ENCODE measurements at places on chromosomes 7 and 10.

GRCh38 chr10:81680359-81680758 is 194.6 kb upstream of the NRG3 start:
- no peak for DNase-seq

DNA sequence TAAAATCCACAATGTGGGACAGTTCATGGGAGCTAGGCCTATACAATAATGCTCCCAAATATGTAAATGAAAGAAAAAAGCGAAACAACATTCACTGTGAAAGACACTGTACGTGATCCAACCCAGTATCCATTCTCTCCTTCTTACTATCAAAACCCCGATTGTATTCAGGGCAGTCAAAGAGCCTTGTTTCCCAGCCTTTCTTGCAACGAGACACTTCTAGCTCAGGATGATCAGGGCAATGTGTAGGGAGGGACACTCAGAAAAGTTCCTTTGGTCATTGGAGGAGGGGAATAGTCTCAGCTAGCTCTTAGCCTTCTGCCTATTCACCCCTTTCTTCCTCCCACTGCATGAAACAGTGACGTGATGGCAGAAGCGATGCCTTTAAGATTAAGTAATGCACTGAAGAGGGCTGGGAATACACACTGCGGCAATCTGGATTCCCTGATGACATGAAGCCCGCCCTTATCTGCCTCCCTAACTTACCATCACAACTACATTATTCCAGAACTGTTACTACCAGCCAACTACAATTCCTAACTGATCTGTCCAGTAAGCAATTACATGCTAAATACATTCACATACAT is 27.3 kb downstream of the UBE2H start:
- peak; percentile 76 for DNase-seq

DNA sequence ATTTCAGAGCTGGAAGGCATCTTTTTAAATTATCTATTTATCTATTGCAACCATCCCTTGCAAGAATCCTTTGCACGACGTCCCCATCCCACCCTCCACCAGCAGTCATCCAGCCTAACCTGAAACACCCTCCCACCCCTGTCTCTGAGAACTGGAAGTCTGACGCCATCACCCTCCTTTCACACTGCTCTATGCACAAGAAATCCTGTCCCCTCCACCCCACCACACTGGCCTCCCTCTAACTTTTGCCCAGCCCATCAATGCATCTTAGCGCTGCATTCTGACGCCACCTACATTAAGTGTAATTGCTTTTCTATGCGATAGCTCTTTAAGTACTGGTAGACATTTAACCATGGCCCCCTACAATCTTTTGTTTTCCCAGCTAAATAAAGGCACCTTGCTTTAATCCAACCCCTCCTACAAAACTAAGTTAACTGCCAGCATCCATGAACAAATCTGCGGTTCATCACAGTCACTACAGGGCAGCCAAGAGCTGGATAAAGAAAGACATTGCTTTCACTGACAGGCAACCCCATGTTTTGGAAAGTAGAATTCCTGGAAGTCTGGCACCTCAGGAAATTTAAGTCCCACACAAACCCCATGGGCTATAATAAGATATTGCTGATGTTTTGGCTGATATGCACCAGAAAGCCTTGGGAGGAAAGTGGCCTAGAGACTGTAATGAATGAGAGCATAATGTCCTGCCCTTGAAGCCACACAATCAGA is 128.0 kb downstream of the GLI3 start:
- no peak for DNase-seq

GRCh38 chr10:100623521-100624230 is 87.9 kb downstream of the HIF1AN start:
- no peak for DNase-seq

- no peak for DNase-seq
Observed at GRCh38 chr10:119177708-119178371, 772 bp downstream of the PRDX3 start.

DNA sequence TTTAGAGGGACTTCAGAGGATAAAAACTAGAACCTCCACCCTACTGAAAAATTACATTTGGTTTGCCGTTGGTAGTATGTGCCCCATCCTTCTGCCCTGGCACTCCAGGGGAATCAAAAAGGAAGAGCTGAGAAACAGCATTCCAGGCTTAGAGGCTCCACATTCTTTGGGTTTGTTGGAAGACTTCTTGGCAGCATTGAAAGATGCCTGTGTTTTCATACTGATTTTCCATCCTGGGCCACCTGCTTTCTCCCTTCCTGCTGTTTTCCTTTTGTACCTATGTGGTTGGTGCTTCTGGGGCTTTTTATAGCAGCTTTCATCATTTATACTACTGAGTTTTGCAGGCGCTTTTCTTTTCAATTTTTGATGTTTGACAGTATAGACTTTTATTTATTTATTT is 61.7 kb downstream of the AUTS2 start:
- peak; percentile 31 for DNase-seq

DNA sequence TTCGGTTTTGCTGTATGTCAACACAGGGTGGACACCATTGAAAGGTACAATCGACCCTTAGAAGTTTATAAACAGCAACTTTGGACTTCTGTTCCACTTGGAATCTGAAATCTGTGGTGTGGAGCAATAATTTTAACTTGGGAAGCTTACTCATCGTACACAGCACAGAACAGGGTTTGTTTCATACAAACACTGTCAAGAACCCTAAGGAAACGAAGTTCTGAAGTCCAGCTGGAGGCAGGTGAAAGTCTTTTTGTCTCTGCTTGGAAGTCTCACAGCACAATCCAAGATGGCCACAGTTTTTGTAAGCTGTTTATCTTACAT is 31.5 kb downstream of the NMT2 start:
- no peak for DNase-seq

DNA sequence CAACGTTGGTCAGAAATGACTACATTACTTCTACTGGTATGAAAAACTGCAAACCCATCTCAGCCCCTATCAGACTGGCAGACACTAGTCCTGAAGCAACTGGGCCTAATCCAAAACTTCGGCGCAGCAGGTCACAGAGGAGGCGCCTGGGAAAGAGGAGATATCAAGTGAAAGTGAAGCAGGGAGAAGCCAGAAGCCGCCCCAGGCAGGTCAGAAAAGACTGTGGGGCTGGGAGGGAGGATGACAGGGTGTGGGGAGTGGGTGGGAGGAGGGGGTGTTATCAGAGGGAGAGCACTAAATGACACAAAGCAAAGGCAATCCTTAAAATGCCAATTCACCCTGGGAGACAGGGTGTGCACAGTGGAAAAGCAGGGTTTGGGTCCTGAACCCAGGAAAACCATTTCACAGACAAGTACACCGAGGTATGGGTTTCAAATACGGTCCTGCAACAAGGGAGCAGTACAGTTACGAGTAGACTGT is 731 bp downstream of the CHCHD3 start:
- no peak for DNase-seq

- DNase-seq: no peak
Observed at GRCh38 chr10:22593026-22593425, 121.4 kb downstream of the PIP4K2A start.

GRCh38 chr7:151312831-151313809 is 28.5 kb upstream of the NUB1 start:
- DNase-seq: no peak

GRCh38 chr7:129222064-129222463 is 2.8 kb upstream of the AHCYL2 start:
- DNase-seq: no peak

- no peak for DNase-seq
Observed at GRCh38 chr10:124644236-124644635, 99.9 kb downstream of the FAM53B start.

GRCh38 chr7:27191161-27191731 is 6.2 kb upstream of the HOXA11 start:
- no peak for DNase-seq

DNA sequence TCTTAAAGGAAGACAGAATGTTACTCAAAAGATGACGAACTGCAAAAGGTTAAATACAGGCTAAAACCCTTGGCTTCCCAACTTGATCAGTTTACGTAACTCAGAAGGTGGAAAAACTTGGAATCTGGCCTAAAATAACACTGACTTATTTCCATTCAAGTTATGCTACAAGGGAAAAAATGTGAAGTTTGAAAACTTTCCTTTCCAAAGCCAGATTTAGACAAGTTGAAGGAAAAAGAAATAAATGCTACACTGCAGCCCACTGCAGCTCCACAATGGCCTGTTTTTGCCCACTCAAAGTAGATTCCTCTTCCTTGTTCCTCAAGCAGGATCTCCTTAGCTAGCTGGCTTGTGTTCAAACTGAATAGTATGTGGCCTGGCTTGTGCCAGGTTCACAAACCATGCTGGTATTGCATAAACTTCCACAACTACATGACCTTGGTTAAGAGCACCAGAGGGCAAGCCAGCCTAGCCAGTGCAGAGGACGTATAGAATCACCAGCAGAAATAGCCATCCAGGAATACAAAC is 166.2 kb downstream of the CPEB3 start:
- DNase-seq: peak; percentile 61

GRCh38 chr7:47252675-47253074 is 329.2 kb downstream of the TNS3 start:
- no peak for DNase-seq

GRCh38 chr7:47194516-47195057 is 387.3 kb downstream of the TNS3 start:
- no peak for DNase-seq

- no peak for DNase-seq
Observed at GRCh38 chr7:1576521-1577253, 6.9 kb upstream of the PSMG3 start.

DNA sequence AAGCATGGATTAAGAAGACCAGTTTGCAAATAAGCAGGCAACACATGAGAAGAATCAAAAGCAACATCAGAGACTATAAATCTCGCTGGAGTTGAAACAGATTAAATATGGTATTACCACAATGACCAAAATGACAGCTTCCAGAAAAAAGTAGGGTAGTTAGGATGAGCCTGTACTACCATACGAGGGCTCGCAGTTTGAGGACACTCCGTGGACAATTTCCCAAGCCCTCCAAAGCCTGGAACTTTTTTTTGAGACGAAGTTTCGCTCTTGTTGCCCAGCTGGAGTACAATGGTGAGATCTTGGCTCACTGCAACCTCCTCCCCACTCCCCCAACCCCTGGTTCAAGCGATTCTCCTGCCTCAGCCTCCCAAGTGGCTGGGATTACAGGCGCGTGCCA is 1.0 kb downstream of the LRRC17 start:
- DNase-seq: no peak

- DNase-seq: no peak
Observed at GRCh38 chr7:146876411-146876810, 759.8 kb downstream of the CNTNAP2 start.

DNA sequence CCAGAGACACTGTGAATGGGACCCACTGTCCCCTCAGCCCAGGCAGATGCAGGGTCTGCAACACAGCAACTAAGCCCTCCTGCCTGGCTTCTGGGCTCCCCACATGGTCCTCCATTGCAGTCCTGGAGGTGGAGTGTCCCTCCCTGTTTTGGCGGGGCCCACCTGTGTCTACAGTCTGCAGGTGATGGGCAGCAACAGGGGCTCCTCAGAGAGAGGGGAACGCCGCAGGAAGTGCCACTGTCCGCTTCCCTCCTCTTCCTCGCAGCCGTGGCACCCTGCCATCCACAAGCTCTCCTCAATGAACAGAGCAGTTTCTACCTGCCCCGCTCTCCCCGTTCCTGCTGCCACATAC is 9.3 kb downstream of the CAMK2G start:
- DNase-seq: no peak

GRCh38 chr7:117698018-117698417 is 175.2 kb downstream of the CTTNBP2 start:
- DNase-seq: no peak

DNA sequence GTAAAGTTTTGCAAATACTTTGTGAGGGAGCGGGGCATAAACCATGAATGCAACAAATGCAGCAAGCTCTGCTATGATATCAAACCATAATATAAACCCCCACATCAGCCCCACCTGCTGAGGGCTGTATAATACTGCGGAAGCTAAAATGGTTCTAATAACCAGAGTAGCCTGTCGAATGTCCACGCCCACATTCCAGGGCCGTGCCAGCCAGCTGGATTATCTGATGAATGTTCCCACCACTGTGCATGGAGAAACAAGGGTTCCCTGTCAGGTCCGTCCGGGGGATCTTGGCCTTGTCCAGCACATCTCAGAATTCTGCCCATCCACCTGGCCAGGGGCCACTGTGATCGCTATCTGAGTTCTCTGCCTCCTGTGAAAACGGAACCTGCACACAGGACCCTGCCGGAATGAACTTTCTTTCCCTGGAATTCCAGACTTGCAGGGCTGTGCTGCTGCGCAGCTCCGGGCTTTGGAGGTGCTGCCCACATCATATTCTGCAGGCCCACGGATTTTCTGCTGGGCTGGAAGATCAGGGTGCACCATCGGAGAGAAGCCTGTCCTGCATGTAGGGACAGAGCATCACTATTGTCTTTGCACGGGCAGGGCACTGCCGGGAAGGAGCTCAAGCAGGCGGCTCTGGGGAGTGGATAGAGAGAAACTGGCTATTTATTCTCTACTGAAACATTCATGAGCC is 77.0 kb upstream of the GNA12 start:
- DNase-seq: peak; percentile 30

DNA sequence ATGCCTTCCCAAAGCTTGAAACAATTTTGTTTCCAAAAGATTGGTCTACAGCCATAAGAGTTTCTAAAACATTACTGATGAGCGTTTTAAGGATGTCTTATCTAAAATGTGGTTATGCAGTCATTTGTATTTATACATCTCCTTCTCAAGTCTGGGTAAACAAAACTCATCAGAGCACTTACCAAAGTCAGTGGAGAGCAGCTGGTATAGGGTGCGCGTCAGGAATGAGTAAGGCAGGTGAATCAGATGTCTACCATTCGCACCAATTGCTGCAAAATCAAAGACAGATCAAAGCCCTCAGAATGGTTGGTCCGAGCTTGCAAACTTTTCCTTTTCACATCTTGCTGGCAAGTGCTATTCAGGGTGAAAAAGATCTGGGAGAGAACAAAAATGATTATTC is 65.6 kb upstream of the FAM171A1 start:
- peak; percentile 36 for DNase-seq

DNA sequence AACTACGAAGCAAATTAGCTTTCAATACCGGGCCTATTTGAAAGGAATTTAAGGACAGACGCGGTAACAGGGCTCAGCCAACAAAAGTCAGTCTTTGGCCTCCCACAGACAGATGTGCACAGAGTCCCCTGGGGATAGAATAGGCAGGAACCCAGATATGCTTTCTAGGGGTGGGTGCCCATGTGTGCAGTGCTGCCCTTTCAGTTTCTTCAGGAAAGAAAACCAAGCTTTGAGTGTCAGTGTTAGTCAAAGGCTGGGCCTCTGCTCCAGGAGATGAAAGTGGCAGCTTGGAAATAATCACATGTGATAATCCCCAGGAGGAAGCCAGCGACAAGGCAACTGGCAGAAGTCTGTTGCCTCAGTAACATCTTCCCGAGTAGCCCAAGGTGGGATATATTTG is 43.8 kb upstream of the CSTF2T start:
- DNase-seq: no peak

GRCh38 chr10:70664702-70665195 is 7.6 kb upstream of the ADAMTS14 start:
- peak; percentile 94 for DNase-seq

- peak; percentile 55 for DNase-seq
Observed at GRCh38 chr10:3781468-3782145, 3.4 kb downstream of the KLF6 start.

DNA sequence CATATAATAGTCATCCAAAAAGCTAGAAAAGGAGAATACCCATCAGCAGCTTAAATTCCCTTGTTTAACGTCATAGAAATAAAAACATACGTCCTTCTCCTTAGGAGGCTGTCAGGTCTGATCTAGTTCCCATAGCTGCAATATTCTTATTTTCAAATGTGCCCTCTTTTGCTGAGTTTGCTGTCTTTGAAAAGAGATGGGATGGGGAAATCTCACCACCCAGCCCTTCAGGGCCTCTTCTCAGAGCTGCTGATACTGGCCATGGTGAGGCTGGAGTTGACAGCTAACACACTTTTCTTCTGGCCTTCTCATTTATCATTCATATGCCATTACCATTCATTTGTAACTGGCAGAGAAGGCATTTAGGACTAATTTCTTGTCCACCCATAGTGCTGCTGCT is 5.1 kb upstream of the PCGF5 start:
- DNase-seq: no peak
